ENCODE measurements at places on chromosomes 4 and X.

DNA sequence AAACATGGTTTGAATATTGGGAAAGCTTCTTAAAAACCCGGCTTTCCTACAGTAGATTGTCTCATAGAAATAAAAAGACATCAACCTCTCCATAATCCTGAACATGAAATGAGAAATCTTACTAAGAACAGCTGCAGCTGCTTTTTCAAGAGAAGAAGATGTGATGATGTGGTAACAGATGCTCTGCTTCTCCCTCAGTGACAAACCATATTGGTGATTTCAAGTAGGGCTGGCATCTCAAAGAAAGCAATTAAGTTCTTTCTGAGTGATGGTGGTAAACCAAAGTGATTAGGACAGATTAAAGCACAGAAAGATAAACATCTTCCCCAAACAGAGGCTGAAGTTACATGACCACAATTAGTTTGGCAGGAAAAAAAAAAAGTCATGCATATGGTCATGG is 1477.7 kb downstream of the RAPGEF2 start:
- no peak for DNase-seq

- no peak for DNase-seq
Observed at GRCh38 chr4:56619160-56619559, 61.9 kb downstream of the HOPX start.

GRCh38 chr4:98643755-98644154 is 14.7 kb downstream of the TSPAN5 start:
- DNase-seq = no peak

DNA sequence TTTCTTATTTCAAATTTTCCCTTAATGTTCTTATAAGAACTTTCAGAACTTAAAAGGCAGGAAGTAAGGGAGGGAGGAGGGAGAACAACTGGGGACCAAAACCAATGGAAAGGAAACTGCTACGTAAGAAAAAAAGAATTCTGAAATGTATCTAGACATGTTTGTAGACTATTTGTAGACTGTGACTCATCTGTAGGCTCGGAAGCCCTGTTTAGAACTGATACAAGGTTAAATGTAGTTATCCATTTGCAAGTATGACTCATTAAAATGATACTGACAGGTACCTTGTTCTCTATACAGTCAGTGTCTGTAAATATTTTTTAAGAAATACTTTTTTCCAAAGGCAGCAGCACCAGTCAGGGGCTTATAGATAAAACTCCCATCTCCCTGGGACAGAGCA is 202.0 kb downstream of the DHX15 start:
- DNase-seq = no peak

DNA sequence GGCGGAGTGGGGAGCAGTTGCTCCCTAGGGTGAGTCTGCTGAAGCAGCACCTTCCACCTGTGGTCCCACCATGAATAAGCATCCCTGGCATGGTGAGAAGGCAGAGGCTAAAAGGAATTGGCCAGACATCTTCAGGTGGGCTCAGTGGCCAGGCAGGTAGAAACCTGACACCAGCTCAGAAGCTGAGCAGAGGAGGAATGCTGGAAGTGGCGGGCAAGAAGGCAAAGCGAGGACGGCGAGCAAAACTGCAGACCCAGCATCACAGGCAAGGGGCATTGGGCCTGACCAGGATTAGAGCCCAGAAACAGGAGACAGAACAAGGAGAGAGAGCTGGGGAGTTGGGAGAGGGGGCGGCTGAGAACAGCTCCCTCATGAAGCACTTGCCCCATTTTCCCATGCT is 25.3 kb downstream of the TSC22D3 start:
- no peak for DNase-seq

- DNase-seq = no peak
Observed at GRCh38 chr4:155599085-155599484, 67.6 kb upstream of the GUCY1A1 start.
